Gastrocnemius medialis (tissue), 4 donors: ENCODE measurements at places on chromosomes 13 and 19.

DNA sequence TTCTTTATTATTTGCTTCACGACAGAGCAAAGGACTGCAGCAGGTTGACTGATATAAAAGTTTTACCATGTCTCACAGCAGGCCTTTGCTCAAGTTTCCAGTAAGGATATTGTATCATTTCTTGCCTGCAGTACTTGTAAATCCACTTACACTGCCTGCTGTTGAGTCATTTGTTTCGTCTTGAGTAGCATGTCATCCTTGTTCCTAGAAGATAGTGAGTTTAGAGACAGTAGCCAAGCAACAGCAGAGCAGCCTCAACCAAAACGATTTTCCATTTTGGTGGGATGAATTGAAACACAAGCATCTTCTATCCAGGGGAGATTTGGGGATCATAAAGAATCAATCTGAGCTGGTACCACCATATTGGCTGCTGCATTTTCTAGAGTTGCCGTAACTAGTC lies 24.0 kb upstream of the ALOX5AP start:
- no peak overlapping the region for H3K4me3 ChIP-seq
- H3K27ac ChIP-seq = no peak overlapping the region
- no peaks in the 10 kb centered on the region for H3K4me1 ChIP-seq
- no peaks in the 10 kb centered on the region for H3K27me3 ChIP-seq
- no peaks in the 10 kb centered on the region for H3K36me3 ChIP-seq

- H3K27me3 ChIP-seq = no peaks in the 10 kb centered on the region
- H3K4me1 ChIP-seq = no peaks in the 10 kb centered on the region
- DNase-seq = no peak
Observed at GRCh38 chr13:73365252-73365651, 306.4 kb downstream of the KLF5 start.

- no peak for DNase-seq
- no peak overlapping the region for H3K4me3 ChIP-seq
- H3K4me1 ChIP-seq = no peaks in the 10 kb centered on the region
- H3K27me3 ChIP-seq = peaks cover 60% of the 10 kb centered on the region
- no peak overlapping the region for H3K27ac ChIP-seq
- H3K36me3 ChIP-seq = no peaks in the 10 kb centered on the region
Observed at GRCh38 chr19:17829855-17830566, 8.7 kb upstream of the INSL3 start.

GRCh38 chr13:23630349-23631093 lies 60.3 kb downstream of the TNFRSF19 start:
- no peak overlapping the region for H3K27ac ChIP-seq
- no peaks in the 10 kb centered on the region for H3K36me3 ChIP-seq
- H3K4me1 ChIP-seq = no peaks in the 10 kb centered on the region
- H3K27me3 ChIP-seq = no peaks in the 10 kb centered on the region

GRCh38 chr13:113663934-113664333 lies 3.1 kb upstream of the GRK1 start:
- no peaks in the 10 kb centered on the region for H3K36me3 ChIP-seq
- no peaks in the 10 kb centered on the region for H3K4me1 ChIP-seq
- H3K4me3 ChIP-seq = no peak overlapping the region
- peaks cover 19% of the 10 kb centered on the region for H3K27me3 ChIP-seq

- H3K36me3 ChIP-seq = no peaks in the 10 kb centered on the region
- peaks cover 9% of the 10 kb centered on the region for H3K27me3 ChIP-seq
- DNase-seq = no peak
- H3K4me3 ChIP-seq = no peak overlapping the region
Observed at GRCh38 chr13:112941349-112941748, 27.7 kb upstream of the MCF2L start.

DNA sequence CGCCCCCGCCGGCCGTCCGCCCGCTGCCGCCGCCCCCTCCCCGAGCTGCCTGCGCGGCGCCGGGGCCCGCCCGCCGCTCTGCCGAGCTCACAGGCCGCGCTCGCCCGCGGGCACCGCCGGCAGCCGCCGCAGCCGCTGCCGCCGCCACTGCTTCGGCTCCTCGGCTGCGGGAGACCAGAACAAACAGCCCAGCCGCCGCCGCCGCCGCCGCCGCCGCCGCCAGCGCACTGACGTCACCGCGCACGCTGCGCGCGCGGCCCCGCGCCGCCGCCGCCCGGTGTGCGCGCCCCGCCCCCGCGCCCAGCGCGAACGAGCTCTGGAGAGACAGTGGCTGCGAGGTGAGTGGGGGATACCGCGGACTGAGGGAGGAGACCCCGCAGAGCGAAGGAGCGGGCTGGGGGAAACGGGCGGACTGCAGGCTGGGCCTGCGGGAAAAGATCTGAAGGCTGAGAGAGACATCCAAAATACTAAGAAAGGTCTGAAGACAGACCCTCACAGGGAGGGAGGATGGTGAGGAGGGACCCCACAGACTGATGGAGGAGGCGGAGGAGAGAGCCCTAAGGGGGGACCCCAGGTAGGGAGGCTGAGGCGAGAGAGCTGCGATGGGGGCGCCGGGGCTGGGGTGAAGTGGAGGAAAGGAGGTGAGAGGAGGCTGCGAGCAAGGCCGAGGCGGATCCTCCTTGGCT lies at the start of gene BRD4:
BRD4 (minus strand) TSS at position 229 of the 686 bp plus-strand sequence. CDS start 59,440 bp downstream, outside the sequence.
- H3K4me3 ChIP-seq = peak within 1 kb of the TSS; percentile 82
- H3K27me3 ChIP-seq = no peaks in the 10 kb centered on the region
- no peaks in the 10 kb centered on the region for H3K36me3 ChIP-seq
- H3K4me1 ChIP-seq = peaks cover 66% of the 10 kb centered on the region

GRCh38 chr19:44498988-44499387 lies 1.3 kb downstream of the ZNF180 start:
- DNase-seq = no peak
- H3K36me3 ChIP-seq = peaks cover 44% of the 10 kb centered on the region
- peak overlapping the region; percentile 6 for H3K4me3 ChIP-seq
- peaks cover 12% of the 10 kb centered on the region for H3K4me1 ChIP-seq
- H3K27ac ChIP-seq = no peak overlapping the region

DNA sequence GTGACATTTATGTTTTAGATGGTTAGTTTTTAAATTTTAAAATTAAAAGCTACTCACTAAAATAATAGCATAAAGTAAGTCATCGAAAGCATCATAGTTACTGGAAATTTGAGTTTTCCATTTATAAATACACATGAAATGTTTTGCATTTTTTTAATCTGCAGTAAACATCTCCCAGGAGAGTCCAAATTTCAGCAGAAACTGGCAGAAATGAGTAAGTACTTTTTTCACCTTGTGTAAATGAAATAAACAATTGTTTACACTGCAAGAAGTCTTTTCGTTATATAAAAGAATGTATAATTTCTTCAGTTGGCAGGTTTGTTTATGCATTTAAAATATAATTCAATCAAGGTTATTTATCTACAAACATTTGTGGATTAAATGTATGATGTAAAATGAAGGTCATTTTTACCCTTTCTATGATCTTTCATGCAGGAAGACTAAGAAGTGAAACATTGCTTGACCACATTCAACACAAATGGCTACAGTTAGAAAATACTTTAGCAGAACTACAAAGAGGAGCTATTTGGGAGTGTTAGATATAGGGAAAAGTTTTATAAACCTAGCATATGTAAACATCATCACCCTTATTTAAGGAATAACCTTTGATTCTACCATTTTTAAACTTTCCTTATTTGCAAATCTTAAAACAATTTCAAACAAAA lies 55.6 kb downstream of the RCBTB2 start:
- no peak for DNase-seq
- H3K4me1 ChIP-seq = no peaks in the 10 kb centered on the region
- no peak overlapping the region for H3K27ac ChIP-seq
- H3K27me3 ChIP-seq = no peaks in the 10 kb centered on the region
- no peak overlapping the region for H3K4me3 ChIP-seq

DNA sequence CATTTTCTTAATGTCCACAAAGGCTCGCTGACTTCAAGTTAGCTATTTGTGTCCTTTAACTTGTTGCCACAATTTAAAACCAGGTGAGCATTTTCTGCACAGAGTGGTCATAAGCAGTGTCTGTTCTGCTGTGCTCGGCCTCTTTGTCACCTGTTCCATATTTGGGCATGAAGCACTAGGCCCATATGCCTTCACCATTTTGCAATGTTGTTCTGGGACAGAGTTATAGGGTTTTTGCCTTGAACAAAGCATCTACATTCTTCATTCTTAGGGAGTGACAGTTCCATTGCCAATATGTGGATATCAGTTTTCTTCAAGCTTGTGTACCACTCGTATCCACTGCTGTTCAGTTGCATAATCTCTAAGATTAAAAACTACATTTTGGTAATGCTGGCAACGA lies 56.1 kb downstream of the LRCH1 start:
- H3K27me3 ChIP-seq = no peaks in the 10 kb centered on the region
- no peak overlapping the region for H3K4me3 ChIP-seq
- no peak for DNase-seq
- no peaks in the 10 kb centered on the region for H3K36me3 ChIP-seq
- no peak overlapping the region for H3K27ac ChIP-seq

- no peaks in the 10 kb centered on the region for H3K27me3 ChIP-seq
- H3K36me3 ChIP-seq = no peaks in the 10 kb centered on the region
- no peak for DNase-seq
- H3K27ac ChIP-seq = no peak overlapping the region
- no peaks in the 10 kb centered on the region for H3K4me1 ChIP-seq
Observed at GRCh38 chr19:45130888-45131615, 29.7 kb downstream of the NKPD1 start.

- H3K4me1 ChIP-seq = no peaks in the 10 kb centered on the region
- H3K4me3 ChIP-seq = no peak overlapping the region
- no peaks in the 10 kb centered on the region for H3K36me3 ChIP-seq
- DNase-seq = no peak
- no peak overlapping the region for H3K27ac ChIP-seq
Observed at GRCh38 chr13:102198418-102199311, 203.2 kb downstream of the FGF14 start.

GRCh38 chr19:29940971-29941585 lies 961 bp upstream of the URI1 start:
- H3K36me3 ChIP-seq = no peaks in the 10 kb centered on the region
- H3K27me3 ChIP-seq = no peaks in the 10 kb centered on the region
- no peak for DNase-seq
- no peak overlapping the region for H3K27ac ChIP-seq

DNA sequence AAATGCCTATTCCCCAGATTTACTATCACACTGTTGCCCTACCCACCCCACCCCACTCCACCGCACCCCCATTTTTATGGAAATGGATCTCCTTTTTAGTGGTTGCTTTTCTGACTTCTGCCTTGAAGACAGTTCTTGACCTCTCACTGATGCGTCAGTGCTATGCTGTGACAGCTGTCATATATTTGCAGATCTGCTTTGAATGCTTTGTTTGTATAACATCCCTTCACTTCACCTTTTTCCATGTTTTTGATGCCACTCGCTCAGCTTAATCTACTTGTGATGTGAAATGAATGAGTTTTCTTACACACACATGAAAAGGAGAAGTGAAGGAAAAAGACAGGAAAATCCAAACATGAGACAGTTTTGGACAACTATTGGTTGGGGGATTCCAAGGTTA lies 731.0 kb downstream of the SLITRK6 start:
- H3K36me3 ChIP-seq = no peaks in the 10 kb centered on the region
- H3K4me3 ChIP-seq = no peak overlapping the region
- DNase-seq = no peak

DNA sequence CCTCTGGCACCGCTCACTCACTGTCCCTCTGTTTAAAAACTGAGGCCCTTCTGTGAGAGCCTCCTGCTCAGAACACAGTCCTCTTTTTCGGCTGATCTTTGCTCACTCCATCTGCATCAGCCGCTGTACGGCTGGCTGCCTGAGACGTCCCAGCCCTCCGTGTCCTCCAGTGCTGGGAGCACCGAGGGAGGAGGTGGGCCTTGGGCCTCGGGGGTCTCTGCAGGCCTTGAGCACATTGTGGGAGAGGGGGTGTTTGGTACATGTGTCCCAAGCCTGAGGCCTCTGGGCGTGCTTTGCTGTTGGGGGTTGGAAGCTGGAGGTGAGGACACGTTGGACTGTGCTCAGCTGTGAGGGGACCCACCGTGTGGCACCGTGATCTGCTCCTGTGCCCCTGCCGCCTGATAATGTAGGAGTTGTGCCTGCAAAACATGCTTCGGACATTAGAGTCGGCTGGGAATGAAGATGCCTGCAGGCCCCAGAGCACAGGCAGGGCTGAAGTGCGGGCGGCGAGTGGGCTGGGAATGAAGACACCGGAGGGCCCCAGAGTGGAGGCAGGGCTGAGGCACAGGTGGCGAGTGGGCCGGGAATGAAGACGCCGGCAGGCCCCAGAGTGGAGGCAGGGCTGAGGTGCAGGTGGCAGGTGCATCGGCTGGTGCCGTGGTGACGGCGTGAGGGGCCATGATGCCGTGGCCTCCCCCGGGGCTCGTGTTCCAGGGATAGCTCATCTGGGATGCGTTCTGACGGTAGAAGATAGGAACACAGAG lies 30.6 kb downstream of the MCF2L start:
- no peaks in the 10 kb centered on the region for H3K36me3 ChIP-seq
- no peak for DNase-seq
- no peak overlapping the region for H3K27ac ChIP-seq
- peaks cover 10% of the 10 kb centered on the region for H3K4me1 ChIP-seq
- H3K4me3 ChIP-seq = no peak overlapping the region
- H3K27me3 ChIP-seq = peaks cover 33% of the 10 kb centered on the region

- H3K27ac ChIP-seq = no peak overlapping the region
- no peak overlapping the region for H3K4me3 ChIP-seq
- DNase-seq = no peak
- H3K27me3 ChIP-seq = no peaks in the 10 kb centered on the region
- no peaks in the 10 kb centered on the region for H3K36me3 ChIP-seq
Observed at GRCh38 chr13:50670847-50671496, 172.5 kb downstream of the DLEU7 start.

DNA sequence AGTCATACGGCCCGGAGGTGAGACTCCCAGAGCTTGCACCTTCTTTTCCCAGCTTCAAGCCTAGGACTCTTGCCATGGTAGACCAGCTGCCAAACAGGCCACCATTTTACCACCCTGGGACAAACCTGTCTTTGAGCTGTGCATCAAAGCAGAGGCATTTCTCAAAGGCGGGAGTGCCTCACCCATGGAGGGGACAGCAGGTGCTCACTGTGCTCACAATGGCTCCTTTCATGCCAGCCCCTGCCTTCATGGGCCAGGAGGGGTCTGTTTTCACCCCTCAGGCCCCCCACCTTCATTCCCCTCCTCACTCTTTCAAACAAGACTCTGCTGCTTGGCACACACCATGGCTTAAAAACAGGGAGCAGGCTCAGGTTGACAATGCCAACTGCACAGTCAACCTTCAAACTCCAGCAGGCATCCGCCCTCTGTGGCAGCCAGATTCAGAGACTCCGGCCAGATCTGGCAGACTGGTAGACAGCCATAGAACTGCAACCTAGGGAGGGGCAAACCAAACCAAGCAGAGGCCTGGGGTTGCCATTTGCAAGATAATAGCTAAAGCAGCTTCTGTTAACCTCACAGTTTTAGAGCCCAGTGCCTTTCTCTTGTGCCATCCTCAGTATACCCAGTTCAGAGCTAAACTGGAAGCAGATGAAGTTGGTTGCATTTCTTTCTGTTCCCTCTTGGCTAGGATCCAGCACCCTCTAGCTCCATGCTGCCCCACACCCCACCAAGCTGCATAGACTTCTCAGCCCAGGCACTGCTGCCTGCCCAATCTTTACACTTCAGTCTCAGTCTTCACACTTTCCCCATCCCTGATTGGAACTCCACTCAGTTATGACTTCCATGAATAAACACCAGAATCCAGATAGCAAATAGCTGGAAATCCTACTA lies 93.9 kb upstream of the SPATA13 start:
- no peaks in the 10 kb centered on the region for H3K36me3 ChIP-seq
- H3K27ac ChIP-seq = no peak overlapping the region
- H3K27me3 ChIP-seq = no peaks in the 10 kb centered on the region
- no peaks in the 10 kb centered on the region for H3K4me1 ChIP-seq
- no peak for DNase-seq
